Activated gamma-delta T cell (primary cell): ENCODE measurements at places on chromosomes 4 and X.

DNA sequence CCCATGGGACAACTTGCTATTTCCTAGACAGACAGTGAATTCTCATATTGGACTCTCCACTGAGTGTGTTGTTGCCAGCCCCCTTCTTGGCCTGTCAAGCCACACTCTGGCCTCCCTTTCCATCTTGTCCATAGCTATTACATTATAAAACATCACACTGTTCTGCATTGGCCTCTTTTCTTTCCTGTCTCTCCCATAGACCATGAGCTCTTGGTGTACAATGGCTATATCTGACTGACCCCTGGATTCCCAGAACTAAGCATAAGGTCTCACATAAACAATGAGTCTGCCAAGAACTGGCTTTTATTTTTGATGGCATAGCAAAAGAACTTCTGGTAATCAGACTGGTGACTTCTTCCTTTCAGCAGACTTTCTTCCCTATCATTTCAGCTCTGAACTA lies 23.8 kb downstream of the STARD8 start:
- no peak for DNase-seq

- DNase-seq, result no peak
Observed at GRCh38 chr4:178081896-178082295, 639.7 kb upstream of the AGA start.

DNA sequence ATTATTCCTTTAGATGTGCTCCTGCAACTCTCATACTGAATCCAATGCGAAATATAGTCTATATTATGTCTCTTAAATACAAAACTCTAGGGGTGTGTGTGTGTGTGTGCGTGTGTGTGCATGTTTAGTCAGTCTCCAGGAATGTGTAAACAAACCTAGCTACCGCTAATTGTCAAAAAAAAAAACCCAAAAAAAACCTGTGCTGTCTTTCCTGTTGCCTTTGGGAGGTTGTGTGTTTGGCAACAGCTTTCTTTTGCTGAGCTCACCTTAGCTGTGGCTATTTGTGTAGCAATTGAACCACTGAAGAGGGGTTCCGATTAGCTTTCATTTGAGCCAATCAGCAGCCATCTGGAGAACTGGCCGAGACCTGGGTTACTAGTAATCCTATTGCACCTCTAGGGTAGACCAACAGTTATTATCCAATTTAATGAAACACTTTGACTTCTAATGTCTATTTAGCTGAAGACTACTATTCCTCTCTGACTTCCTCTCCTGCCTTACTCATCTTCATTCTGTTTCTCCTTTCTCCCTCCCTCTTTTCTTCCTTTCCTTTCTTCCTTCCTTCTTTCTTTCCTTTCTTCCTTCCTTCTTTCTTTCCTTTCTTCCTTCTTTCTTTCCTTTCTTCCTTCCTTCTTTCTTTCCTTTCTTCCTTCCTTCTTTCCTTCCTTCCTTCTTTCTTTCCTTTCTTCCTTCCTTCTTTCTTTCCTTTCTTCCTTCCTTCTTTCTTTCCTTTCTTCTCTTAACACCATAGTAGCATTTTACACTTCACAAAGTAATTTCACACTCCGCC lies 471.1 kb downstream of the GBA3 start:
- DNase-seq, result no peak

- no peak for DNase-seq
Observed at GRCh38 chr4:84708406-84709135, 125.6 kb downstream of the CDS1 start.

DNA sequence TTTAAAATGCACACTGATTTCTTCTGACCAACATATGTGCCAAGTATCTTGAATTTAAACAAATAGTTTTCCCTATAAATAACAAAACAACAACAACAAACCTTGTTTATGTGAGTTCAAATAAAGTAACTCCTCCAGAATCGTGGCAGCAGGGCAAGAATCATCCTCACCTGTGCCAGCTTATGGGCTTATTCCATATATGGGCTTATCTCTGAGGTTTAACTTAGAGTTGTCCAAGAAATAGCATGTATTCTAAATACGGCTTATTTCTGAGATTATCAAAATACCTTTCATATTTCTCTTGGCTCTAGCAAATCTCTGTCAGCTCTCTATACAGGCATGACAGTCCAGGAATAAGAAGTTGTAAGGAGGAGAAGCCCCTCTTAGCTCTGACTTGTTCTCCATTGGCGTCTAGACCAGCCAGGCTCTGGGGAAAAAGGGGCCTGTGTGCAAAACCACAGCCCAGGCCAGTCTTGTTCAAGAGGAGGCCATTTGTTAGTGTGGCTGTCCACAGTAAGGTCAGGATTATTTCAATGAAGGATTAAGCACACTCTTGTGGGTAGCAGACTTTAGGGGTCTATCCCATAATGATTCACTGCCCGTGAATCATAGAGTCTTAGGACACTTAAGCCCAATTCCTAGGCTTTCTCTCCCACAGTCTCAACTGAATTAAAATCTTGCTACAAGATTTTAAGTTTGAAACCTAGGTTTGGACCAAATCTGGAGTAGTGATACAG lies 63.2 kb downstream of the FRAS1 start:
- no peak for DNase-seq

- no peak for DNase-seq
Observed at GRCh38 chrX:123873956-123874355, 14.1 kb downstream of the XIAP start.

DNA sequence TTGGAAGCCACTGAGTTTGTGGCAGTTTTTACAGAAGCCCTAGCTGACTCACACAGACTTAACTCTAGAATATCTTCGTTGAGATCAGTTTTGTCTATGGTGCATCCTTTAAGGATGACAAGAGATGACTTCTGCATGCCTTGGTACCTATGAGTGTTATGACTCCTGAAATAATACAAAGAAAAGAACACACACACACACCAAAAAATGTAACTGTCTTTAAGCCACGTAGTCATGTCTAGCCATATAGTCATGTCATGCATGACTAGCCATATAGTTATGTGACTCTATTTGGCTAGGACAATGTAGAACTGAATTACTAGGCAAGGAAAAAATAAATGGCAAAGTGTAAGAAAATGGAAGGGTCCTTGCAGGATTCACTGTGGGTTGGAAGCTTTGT lies 447.8 kb downstream of the NLGN4X start:
- DNase-seq, result no peak

- no peak for DNase-seq
Observed at GRCh38 chr4:150297861-150298474, 219.7 kb downstream of the DCLK2 start.

DNA sequence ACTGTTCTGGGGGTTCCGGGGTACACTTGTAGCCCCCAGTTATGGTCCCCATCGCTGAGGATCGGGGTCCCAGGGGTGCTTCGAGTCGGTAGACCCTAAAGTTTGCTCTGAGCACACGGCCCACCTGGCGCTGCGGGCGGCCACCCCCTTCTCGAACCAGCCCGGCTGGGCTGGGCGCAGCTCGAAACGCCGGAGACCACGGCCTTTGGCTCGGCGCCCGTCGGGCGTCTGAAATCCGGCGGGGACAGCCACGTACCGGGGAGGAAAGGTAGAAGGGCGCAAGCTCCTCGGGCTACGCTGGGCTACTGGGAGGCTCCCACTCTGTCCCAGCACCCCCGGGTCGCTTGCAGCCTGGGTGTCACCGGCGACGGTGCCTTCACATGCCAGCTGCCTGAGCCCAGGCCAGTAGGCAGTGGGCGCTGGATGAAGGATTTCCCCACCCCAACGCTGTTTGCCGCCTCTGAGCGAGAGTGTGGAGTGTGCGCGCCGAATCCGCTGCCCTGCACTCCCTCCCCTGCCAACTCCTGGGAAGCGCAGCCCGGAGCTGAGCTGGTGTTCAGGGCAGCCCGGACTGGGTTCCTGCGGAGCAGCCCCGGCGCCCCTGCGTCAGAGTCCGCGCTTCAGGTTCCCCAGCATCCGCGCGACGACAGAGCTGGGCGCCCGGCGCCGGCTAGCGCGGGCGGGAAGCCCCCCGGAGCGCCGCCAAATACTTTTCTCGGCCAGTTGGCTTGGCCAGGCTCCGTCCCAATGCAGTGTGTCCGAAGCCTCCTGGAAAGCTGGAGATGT lies 637 bp downstream of the MAMLD1 start:
- no peak for DNase-seq

GRCh38 chrX:141668371-141668770 lies 30.2 kb downstream of the SPANXD start:
- no peak for DNase-seq

GRCh38 chrX:16671005-16671404 lies 21.0 kb downstream of the S100G start:
- DNase-seq, result no peak

DNA sequence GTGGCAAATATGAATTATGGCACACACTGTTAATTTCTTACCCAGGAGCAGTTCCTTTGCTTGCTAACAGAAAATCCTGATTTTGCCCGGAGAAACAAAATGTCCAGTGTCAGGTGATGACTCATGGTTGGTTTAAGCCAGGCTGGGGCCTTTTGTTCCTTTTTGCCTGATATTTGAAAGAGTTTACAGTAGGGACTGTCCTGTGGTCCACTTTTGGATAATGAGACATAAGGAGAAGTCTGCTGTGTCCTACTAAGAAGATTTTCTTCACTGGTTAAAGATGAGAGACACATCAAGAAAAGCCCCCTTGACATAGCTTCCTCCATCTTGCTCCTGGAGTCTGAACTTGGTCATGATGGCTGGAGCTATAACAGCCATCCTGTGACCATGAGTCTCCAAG lies 12.1 kb upstream of the DRD5 start:
- no peak for DNase-seq
